ENCODE measurements at places on chromosomes 12 and 14. TPM values are rescaled to one million over a fixed set of nuclear protein-coding genes. Genes with fewer than 3 reads are reported as not detected.
A peak's percentile ranks its signal among the peaks of the same experiment; 100 is the strongest.

Gene SMAGP
- total RNA-seq: 8.0 TPM

DNA sequence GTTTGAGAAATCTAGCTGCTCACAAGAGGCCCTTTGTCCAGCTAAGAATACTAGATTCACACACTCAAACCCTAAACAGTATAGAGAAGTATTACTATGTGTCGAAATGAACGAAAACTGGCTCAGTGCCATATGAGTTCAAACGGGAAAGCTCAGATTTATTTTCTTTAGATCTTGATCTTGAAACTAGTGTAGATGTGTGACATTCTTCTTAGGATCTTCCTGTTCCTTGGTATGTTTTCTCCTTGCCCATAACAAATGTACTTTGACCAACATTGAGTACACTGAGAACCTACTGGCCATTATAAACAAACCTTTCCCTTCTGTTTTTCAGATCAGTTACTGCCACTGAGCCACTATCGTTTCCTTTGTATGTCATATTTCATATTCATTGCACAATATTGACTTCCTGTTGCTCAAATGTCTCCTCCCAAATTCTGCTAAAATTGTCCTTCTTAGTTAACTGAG is 21.3 kb downstream of the MYBPC1 start:
- DNase-seq: peak; percentile 20
- H3K36me3 ChIP-seq: no peaks in the 10 kb centered on the region
- no peaks in the 10 kb centered on the region for H3K27me3 ChIP-seq
- H3K4me3 ChIP-seq: no peak overlapping the region

Gene XPOT
- total RNA-seq: 48.8 TPM

GRCh38 chr14:105165761-105166485 is 2.7 kb downstream of the JAG2 start:
- no peaks in the 10 kb centered on the region for H3K36me3 ChIP-seq
- H3K27me3 ChIP-seq: peaks cover 41% of the 10 kb centered on the region
- DNase-seq: no peak
- H3K27ac ChIP-seq: no peak overlapping the region
- no peak overlapping the region for H3K4me3 ChIP-seq

- H3K36me3 ChIP-seq: no peaks in the 10 kb centered on the region
- no peaks in the 10 kb centered on the region for H3K27me3 ChIP-seq
- DNase-seq: no peak
- H3K27ac ChIP-seq: no peak overlapping the region
- H3K4me1 ChIP-seq: peaks cover 8% of the 10 kb centered on the region
- no peak overlapping the region for H3K4me3 ChIP-seq
These were observed 406.9 kb upstream of the SOX5 start for GRCh38 chr12:24356240-24356804.

GRCh38 chr12:106226884-106227640 is 20.8 kb downstream of the CKAP4 start:
- peaks cover 8% of the 10 kb centered on the region for H3K27me3 ChIP-seq
- H3K4me3 ChIP-seq: no peak overlapping the region
- DNase-seq: peak; percentile 70
- H3K36me3 ChIP-seq: no peaks in the 10 kb centered on the region

Gene SLCO1C1
- not detected for total RNA-seq

- H3K4me1 ChIP-seq: no peaks in the 10 kb centered on the region
- peaks cover 15% of the 10 kb centered on the region for H3K27me3 ChIP-seq
These were observed 23.2 kb upstream of the CCNT1 start for GRCh38 chr12:48739618-48740269.

DNA sequence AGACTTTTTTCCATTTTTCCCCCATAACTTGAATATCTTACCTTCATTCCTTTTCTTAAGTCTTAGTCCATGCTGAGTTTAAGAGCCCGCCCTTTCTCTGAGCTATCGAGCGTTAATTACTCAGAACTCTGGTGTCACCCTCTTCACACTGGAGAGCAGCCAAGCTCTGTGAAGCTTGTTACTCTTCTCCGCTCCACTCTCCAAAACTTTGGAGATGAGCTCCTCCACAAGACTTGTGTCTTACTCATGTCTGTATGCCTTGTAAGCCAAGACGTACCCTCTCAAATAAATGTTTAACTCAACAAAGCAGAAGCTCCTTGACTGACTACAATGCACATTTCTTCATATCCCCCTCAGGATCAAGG is 54.7 kb downstream of the DICER1 start:
- no peaks in the 10 kb centered on the region for H3K4me1 ChIP-seq
- H3K4me3 ChIP-seq: no peak overlapping the region
- H3K36me3 ChIP-seq: peaks cover 72% of the 10 kb centered on the region
- H3K27me3 ChIP-seq: no peaks in the 10 kb centered on the region
- H3K27ac ChIP-seq: no peak overlapping the region

DNA sequence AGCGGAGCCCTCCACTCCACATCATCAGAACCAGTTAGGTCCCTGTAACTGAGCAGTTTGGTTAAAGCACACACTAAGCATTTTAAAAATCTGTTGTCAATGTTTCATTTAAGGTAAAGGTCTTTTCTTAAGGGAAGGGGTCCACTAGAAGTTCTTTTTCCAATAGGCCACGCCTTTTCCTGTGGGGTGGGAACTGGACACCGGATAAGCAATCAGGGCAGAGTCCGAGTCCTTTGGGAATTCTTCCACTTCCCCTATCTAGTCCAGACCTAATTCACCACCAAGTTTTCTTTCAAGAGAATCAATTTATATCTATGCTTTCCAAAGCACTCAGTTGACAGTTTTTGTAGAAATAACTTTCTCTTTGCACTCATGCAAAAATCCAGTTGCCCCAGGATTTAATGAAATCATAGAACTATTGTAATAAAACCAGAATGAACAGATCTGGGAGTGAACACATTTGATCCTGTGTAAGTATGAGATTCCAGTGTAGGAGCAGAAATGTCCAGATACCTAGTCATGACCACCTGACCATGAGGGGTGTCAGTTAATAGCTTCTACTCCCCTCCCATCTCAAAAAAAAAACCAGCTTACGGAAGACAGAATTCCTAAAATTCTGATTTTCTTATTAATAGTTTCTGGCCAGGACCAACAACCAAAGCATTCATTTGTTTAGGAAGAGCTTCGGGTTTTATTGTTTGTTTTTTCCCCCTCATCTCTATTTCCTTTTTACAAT is 11.7 kb downstream of the VPS37B start:
- H3K36me3 ChIP-seq: no peaks in the 10 kb centered on the region
- no peaks in the 10 kb centered on the region for H3K27me3 ChIP-seq
- no peak overlapping the region for H3K27ac ChIP-seq
- H3K4me1 ChIP-seq: peaks cover 94% of the 10 kb centered on the region
- no peak overlapping the region for H3K4me3 ChIP-seq

DNA sequence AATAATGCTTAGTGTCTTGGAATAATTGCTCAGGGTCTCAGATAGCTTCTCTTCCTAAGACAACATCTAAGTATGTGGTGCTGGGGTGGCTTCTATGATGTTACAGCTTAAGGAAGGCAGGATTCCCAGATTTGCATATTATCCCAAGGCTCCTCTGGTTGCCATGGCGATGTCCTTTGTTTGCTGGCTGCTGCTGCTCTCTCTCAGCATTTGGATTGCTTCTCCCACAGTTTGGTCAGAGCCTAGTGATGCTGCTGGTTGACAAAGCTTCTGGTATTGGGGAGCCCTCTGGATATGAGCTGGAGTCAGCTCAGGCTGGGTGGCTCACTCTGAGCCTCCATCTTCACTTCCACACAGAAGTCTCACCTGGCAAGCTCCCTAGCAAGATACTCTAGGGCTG is 56.4 kb upstream of the FBXO33 start:
- H3K27ac ChIP-seq: no peak overlapping the region
- no peaks in the 10 kb centered on the region for H3K4me1 ChIP-seq
- no peaks in the 10 kb centered on the region for H3K27me3 ChIP-seq

- H3K36me3 ChIP-seq: peaks cover 31% of the 10 kb centered on the region
- no peak for DNase-seq
- no peaks in the 10 kb centered on the region for H3K27me3 ChIP-seq
- H3K27ac ChIP-seq: no peak overlapping the region
- H3K4me3 ChIP-seq: no peak overlapping the region
- H3K4me1 ChIP-seq: no peaks in the 10 kb centered on the region
These were observed 69.2 kb downstream of the CRACR2A start for GRCh38 chr12:3683670-3684069.

- no peaks in the 10 kb centered on the region for H3K27me3 ChIP-seq
- H3K4me1 ChIP-seq: no peaks in the 10 kb centered on the region
- no peaks in the 10 kb centered on the region for H3K36me3 ChIP-seq
These were observed 60.5 kb downstream of the PTPRQ start for GRCh38 chr12:80504389-80505163.

GRCh38 chr14:32728976-32729375 is 209.7 kb upstream of the NPAS3 start:
- no peaks in the 10 kb centered on the region for H3K36me3 ChIP-seq
- H3K27ac ChIP-seq: no peak overlapping the region
- H3K4me3 ChIP-seq: no peak overlapping the region
- DNase-seq: no peak
- no peaks in the 10 kb centered on the region for H3K27me3 ChIP-seq
- no peaks in the 10 kb centered on the region for H3K4me1 ChIP-seq

DNA sequence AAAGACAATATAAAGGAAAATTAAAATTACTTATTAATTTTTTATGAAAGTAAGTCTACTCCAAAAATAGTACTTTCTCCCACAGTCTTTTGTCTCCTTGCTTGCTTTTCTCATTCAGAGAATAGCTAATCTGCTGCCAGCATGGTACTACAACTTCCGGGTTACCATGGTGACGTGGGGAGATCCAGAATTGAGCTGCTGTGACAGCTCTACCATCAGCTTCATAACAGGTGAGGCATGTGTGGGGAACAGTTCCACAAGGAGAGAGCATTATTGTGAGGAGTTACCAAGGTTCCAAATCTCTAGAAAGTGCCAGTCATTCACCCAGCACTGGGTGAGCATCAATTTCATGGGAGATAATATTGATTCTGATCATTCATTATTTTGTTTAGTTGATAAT is 197.8 kb downstream of the PTPRO start:
- H3K27ac ChIP-seq: no peak overlapping the region
- no peak overlapping the region for H3K4me3 ChIP-seq
- no peaks in the 10 kb centered on the region for H3K27me3 ChIP-seq
- H3K36me3 ChIP-seq: no peaks in the 10 kb centered on the region
- no peaks in the 10 kb centered on the region for H3K4me1 ChIP-seq
- DNase-seq: no peak

GRCh38 chr12:14962153-14962539 is 745 bp upstream of the ARHGDIB start:
- H3K27ac ChIP-seq: peak overlapping the region; percentile 68
- peaks cover 42% of the 10 kb centered on the region for H3K4me1 ChIP-seq
- H3K4me3 ChIP-seq: peak overlapping the region; percentile 88
- no peaks in the 10 kb centered on the region for H3K27me3 ChIP-seq
- DNase-seq: no peak
- H3K36me3 ChIP-seq: peaks cover 4% of the 10 kb centered on the region

GRCh38 chr12:14828892-14829291 is 14.4 kb downstream of the ART4 start:
- H3K36me3 ChIP-seq: no peaks in the 10 kb centered on the region
- H3K4me3 ChIP-seq: no peak overlapping the region
- DNase-seq: peak; percentile 24
- H3K27me3 ChIP-seq: peaks cover 4% of the 10 kb centered on the region
- no peaks in the 10 kb centered on the region for H3K4me1 ChIP-seq

DNA sequence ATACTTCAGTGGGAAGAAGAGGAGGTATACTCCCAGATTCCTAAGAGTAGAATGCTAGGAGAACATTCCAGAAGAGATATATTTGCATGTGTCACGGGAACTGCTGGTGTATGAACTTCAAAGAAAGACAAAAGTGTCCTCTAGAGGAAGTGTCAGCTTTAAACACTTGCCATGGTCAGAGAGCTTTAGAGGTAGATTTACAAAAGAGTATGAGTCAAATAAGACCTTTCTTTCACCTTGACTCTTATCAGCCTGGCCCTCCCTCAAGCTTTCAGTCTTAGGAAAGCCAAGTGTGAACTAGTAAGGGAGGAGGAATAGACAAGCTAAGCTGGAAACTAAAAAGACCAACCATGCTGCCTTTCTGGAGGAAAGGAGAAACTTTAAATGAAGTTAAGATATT is 34.7 kb downstream of the COX8C start:
- H3K4me1 ChIP-seq: peaks cover 3% of the 10 kb centered on the region
- DNase-seq: no peak
- H3K4me3 ChIP-seq: no peak overlapping the region
- no peaks in the 10 kb centered on the region for H3K36me3 ChIP-seq

DNA sequence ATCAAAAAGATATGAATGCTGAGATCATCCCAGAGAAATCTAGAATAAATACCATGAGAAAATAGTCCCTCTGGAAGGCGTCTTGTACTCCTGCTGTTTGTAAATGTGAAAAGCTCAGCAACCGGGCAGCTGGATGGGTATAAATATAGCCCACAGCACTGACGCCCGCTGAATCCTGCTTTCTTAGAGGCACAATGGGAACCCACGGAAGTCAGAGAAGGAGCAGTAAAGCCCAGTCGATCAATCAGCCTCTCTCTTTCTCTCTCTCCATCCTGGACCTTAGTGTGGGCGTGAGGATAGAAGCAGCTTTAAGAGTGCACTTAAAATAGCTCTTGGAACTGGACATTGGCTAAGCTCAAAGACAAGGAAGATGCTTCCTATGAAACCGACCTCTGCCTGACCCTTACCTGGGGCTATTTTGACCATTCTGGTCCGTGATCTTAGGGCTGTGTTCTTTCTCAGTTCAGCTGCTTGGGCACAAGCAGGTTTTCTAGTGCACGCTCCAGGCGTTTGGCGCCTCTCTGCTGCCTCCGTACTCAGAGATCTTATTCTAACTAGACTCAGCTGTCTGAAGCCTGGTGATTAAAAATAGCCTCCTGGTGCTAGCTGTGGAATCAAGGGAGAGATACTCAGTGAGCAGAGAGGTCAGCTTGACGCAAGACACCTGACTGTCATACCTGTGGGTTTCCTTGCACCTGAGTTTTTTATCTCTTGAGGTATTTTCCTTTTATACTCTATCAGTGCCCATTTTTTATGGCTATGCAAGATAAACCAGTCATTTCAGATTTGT is 144.6 kb downstream of the ETV6 start:
- H3K4me3 ChIP-seq: no peak overlapping the region
- peaks cover 1% of the 10 kb centered on the region for H3K36me3 ChIP-seq
- H3K27me3 ChIP-seq: no peaks in the 10 kb centered on the region
- DNase-seq: no peak
- H3K27ac ChIP-seq: no peak overlapping the region
- H3K4me1 ChIP-seq: peaks cover 8% of the 10 kb centered on the region

Gene GLT8D2
- total RNA-seq: not detected
